Liver (tissue), 10 donors: ENCODE measurements at places on chromosomes 13 and 19.

GRCh38 chr13:50267917-50268316 lies 252.7 kb downstream of the KCNRG start:
- H3K27me3 ChIP-seq, result no peaks in the 10 kb centered on the region
- H3K4me3 ChIP-seq, result no peak overlapping the region
- DNase-seq, result no peak
- no peak overlapping the region for H3K27ac ChIP-seq

DNA sequence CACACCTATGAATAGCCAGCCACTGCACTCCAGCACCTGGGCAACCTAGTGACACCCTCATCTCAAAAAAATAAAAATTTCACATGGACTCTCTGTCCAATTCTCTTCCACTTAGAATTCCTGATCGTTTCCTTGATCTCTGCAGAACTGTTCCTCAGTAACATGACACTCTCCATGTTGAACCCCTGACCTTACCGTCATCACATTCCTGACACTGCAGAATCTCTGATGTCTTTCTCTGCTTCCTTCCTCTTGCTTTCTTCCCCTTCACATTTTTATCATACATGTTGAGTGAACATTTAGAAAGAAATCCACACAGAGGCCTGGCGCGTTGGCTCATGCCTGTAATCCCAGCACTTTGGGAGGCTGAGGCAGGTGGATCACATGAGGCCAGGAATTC lies 15.0 kb downstream of the ZNF114 start:
- H3K4me3 ChIP-seq, result no peak overlapping the region
- H3K4me1 ChIP-seq, result no peaks in the 10 kb centered on the region
- H3K36me3 ChIP-seq, result peaks cover 3% of the 10 kb centered on the region
- DNase-seq, result no peak
- H3K27me3 ChIP-seq, result no peaks in the 10 kb centered on the region
- H3K27ac ChIP-seq, result no peak overlapping the region

GRCh38 chr13:36975172-36975571 lies 24.0 kb downstream of the ALG5 start:
- no peak for DNase-seq
- no peak overlapping the region for H3K27ac ChIP-seq
- H3K36me3 ChIP-seq, result peaks cover 2% of the 10 kb centered on the region
- H3K27me3 ChIP-seq, result no peaks in the 10 kb centered on the region

GRCh38 chr19:4618019-4618418 lies 21.3 kb upstream of the TNFAIP8L1 start:
- H3K4me3 ChIP-seq, result no peak overlapping the region
- no peak for DNase-seq
- peaks cover 5% of the 10 kb centered on the region for H3K4me1 ChIP-seq
- H3K36me3 ChIP-seq, result no peaks in the 10 kb centered on the region
- no peak overlapping the region for H3K27ac ChIP-seq

GRCh38 chr13:110436276-110436675 lies 125.2 kb downstream of the RAB20 start:
- H3K4me3 ChIP-seq, result no peak overlapping the region
- H3K27me3 ChIP-seq, result no peaks in the 10 kb centered on the region
- DNase-seq, result no peak
- H3K36me3 ChIP-seq, result no peaks in the 10 kb centered on the region

GRCh38 chr19:532561-533363 lies 1.2 kb downstream of the CDC34 start:
- peak overlapping the region; percentile 81 for H3K4me3 ChIP-seq
- peak overlapping the region; percentile 83 for H3K27ac ChIP-seq
- peaks cover 27% of the 10 kb centered on the region for H3K4me1 ChIP-seq
- DNase-seq, result peak; percentile 69
- no peaks in the 10 kb centered on the region for H3K27me3 ChIP-seq

- no peak overlapping the region for H3K4me3 ChIP-seq
- H3K36me3 ChIP-seq, result no peaks in the 10 kb centered on the region
- H3K4me1 ChIP-seq, result peaks cover 11% of the 10 kb centered on the region
- no peaks in the 10 kb centered on the region for H3K27me3 ChIP-seq
- no peak for DNase-seq
- peak overlapping the region; percentile 67 for H3K27ac ChIP-seq
Observed at GRCh38 chr19:12786952-12787351, 4.3 kb upstream of the JUNB start.

GRCh38 chr19:14796021-14796420 lies 17.7 kb upstream of the ADGRE2 start:
- H3K36me3 ChIP-seq, result no peaks in the 10 kb centered on the region
- no peak overlapping the region for H3K27ac ChIP-seq
- no peak for DNase-seq
- H3K4me3 ChIP-seq, result no peak overlapping the region
- no peaks in the 10 kb centered on the region for H3K4me1 ChIP-seq
- no peaks in the 10 kb centered on the region for H3K27me3 ChIP-seq

GRCh38 chr19:42872608-42873007 lies 6.9 kb downstream of the PSG1 start:
- H3K4me3 ChIP-seq, result no peak overlapping the region
- H3K27ac ChIP-seq, result no peak overlapping the region
- H3K27me3 ChIP-seq, result peaks cover 3% of the 10 kb centered on the region
- no peaks in the 10 kb centered on the region for H3K4me1 ChIP-seq
- no peak for DNase-seq

DNA sequence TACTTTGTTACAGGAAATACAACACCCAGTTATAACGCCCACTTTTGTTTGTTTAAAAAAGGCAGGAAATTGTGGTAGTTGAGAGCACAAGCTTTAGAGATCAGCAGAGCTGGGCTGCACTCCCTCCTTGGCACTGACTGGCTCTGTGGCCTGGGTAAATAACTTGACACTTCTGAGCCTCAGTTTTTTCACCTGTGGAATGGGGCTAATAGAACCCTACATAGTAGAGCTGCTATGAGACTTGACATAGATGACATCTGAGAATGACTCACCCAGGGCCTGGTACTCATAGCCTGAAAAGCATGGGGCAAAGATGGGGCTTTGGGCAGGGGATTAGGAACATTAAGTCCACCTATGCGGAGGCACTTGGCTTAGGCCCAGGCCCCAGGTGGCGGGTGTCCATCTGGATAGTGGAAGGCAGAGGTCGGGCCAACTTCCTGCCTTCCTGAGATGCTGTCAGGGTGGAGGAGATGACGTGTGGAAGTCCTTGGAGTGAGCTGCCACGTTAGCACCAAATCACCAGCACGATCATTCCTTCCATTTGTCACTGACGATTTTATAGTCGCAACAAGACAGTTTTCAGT lies 159.1 kb downstream of the KATNAL1 start:
- DNase-seq, result no peak
- no peaks in the 10 kb centered on the region for H3K4me1 ChIP-seq
- no peak overlapping the region for H3K27ac ChIP-seq
- no peaks in the 10 kb centered on the region for H3K27me3 ChIP-seq
- no peaks in the 10 kb centered on the region for H3K36me3 ChIP-seq

DNA sequence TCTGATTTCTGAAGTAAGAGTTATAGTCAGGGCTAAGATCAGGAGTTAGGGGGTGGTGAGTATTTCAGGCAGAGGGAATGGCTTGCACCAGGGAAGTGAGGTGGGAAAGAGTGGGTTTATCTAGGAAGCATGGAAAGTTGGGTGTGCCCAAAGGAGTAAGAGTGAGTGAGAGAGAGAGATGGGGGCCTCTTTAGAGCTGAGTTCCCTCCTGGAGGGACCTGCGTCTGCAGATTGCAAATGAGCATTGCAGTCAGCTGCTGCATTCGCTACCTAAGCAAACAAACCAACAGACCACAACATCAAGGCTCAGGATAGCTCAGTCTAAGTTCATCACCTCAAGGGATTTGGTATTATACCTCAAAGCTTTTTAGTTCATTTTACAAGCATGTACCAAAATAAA lies 405.8 kb downstream of the FGF9 start:
- H3K4me1 ChIP-seq, result no peaks in the 10 kb centered on the region
- no peaks in the 10 kb centered on the region for H3K36me3 ChIP-seq
- DNase-seq, result no peak

GRCh38 chr19:33403221-33403972 lies 29.9 kb downstream of the CEBPG start:
- no peak overlapping the region for H3K4me3 ChIP-seq
- peak; percentile 71 for DNase-seq
- no peaks in the 10 kb centered on the region for H3K36me3 ChIP-seq

DNA sequence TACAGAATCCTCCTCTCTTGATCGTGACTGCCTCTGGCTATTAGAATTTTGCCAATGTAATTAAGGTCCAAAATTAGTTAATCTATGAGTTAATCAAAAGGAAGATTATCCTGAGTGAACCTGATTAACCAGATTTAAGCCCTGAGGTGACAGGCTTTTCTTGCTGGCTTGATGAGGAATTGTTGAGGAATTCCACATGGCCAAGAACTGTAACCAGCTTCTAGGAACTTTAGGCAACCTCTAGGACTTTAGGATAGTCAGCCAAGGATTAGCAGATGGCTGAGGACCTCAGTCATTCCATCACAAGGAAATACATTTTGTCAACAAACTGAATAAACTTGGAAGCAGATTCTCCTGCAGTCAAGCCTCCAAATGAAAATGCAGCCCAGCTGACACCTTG lies 84.8 kb downstream of the STOML3 start:
- H3K27me3 ChIP-seq, result no peaks in the 10 kb centered on the region
- H3K4me3 ChIP-seq, result no peak overlapping the region
- no peaks in the 10 kb centered on the region for H3K36me3 ChIP-seq
- no peak overlapping the region for H3K27ac ChIP-seq
- no peaks in the 10 kb centered on the region for H3K4me1 ChIP-seq

GRCh38 chr19:367561-367960 lies 23.0 kb upstream of the MIER2 start:
- no peak overlapping the region for H3K4me3 ChIP-seq
- no peaks in the 10 kb centered on the region for H3K36me3 ChIP-seq
- no peak overlapping the region for H3K27ac ChIP-seq
- no peak for DNase-seq
- H3K27me3 ChIP-seq, result peaks cover 6% of the 10 kb centered on the region

GRCh38 chr13:43878892-43879754 lies at the start of gene CCDC122:
CCDC122 (minus strand) TSS chr13:43879740; CDS start chr13:43869376, 10,364 bp downstream.
- peak within 1 kb of the TSS; percentile 76 for H3K4me3 ChIP-seq
- H3K4me1 ChIP-seq, result peaks cover 11% of the 10 kb centered on the region
- H3K36me3 ChIP-seq, result no peaks in the 10 kb centered on the region

DNA sequence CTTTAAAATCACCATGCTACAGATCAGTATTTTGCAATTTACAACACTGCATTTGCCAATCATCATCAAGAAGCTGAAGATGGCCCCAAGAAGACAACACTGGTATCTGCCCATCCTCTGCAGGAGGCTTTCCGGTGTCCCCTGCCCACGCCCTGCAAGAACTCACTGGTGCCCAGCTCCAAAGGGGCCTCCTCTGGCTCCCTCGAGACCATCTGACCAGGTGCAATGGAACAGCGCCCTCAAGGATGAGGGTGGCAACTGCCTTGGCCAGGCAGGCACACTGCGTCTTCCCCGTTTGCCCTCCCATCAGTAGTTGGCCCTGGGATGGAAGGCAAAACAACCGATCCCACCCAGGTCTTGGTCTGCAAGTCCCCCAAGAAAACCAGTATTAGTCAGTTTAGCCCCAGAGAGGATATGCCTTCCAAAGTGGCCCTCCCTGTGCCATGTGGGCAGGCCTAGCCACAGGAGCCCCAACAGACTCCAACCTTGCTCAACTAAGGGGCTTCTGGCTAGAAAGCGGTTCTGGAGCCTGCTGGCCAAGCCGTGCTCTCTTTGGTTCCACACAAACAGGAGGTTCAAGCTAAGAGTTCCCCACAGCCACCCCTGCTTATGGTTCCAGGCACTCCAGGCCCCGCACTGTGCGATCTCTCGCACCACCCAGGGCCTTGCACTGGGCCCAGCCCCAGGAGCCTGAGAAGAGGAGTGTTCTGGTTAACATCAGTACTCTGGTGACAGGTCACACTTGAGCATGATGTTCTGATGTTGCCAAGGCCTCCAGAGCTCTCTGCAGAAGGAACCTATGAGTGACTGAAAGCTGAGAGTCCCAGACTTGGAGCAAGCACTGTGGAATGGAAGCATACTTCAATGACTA lies 4.7 kb downstream of the PCID2 start:
- H3K4me3 ChIP-seq, result no peak overlapping the region
- peak; percentile 27 for DNase-seq
- no peaks in the 10 kb centered on the region for H3K27me3 ChIP-seq
- H3K4me1 ChIP-seq, result peaks cover 30% of the 10 kb centered on the region

GRCh38 chr19:45952686-45953505 lies 20.8 kb downstream of the NOVA2 start:
- no peaks in the 10 kb centered on the region for H3K36me3 ChIP-seq
- peak; percentile 49 for DNase-seq
- H3K27ac ChIP-seq, result no peak overlapping the region
- H3K27me3 ChIP-seq, result no peaks in the 10 kb centered on the region
- H3K4me1 ChIP-seq, result no peaks in the 10 kb centered on the region
- H3K4me3 ChIP-seq, result peak overlapping the region; percentile 5

DNA sequence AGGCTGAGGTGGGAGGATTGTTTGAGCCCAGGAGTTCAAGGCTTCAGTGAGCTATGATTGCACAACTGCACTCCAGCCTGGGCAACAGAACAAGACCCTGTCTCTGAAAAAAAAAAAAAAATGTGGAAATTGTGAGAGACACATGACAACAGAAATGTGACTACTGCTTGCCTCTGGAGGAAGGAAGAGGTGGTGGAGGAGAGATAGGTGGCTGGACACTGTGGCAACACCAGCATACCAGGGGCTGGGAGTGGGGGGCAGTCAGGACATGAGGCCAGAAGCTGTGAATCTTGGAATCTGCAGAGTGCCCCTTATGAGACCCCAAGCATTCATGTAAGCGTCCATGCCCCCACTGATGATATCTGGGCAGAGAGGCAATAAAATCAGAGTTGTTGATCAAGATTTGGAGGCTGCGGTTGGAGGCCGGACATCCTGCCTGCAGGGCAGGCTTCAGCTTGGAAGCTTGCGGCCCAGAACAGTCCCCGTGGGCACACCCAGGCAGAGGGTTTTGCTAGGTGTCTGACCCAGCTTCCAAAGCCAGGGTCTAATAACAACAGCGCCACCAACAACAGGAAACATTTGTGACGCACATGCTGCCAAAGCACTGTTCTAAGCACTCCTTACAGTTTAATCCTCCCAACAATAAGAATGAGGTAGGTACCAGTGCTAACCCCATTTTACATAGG lies 16.9 kb downstream of the FAM187B start:
- no peaks in the 10 kb centered on the region for H3K4me1 ChIP-seq
- H3K27ac ChIP-seq, result peak overlapping the region; percentile 59
- no peaks in the 10 kb centered on the region for H3K36me3 ChIP-seq
- H3K4me3 ChIP-seq, result no peak overlapping the region

GRCh38 chr19:50547385-50548190 lies 20.6 kb downstream of the LRRC4B start:
- H3K27ac ChIP-seq, result no peak overlapping the region
- H3K4me3 ChIP-seq, result no peak overlapping the region
- no peaks in the 10 kb centered on the region for H3K36me3 ChIP-seq
- H3K4me1 ChIP-seq, result peaks cover 5% of the 10 kb centered on the region
